ENCODE measurements at places on chromosomes 1 and 21. TPM values are rescaled to one million over a fixed set of nuclear protein-coding genes. Genes with fewer than 3 reads are reported as not detected.

GPR3 gene
- total RNA-seq: 0.38 TPM

DNA sequence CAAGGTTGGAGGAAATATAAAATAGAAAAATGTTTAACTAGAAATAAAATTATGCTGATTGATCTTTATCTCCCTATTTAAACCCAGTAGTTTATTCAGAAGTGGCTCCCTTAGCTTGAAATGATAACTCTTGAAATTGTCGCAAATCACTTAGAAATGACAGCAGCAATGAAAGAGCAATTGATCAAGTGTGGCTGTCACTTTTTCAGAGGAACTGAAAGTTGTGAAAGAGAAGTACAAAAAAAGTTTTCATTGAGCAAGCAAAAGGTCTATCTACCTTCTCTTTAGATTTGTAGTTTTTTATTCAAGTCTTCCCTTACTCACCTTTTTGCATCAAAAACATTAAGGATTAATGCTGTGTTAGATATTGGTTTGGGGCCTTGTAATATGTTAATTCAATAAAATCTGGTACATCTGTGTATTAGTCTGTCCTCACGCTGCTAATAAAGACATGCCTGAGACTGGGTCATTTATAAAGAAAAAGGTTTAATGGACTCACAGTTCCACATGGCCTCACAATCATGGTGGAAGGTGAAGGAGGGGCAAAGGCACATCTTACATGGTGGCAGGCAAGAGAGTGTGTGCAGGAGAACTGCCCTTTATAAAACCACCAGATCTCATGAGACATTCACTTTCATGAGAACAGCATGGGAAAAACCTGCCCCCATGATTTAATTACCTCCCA, 48.3 kb downstream of the LRRC8C start:
- no peak overlapping the region for H3K4me3 ChIP-seq
- H3K36me3 ChIP-seq: no peaks in the 10 kb centered on the region
- no peak overlapping the region for H3K27ac ChIP-seq
- no peaks in the 10 kb centered on the region for H3K4me1 ChIP-seq

LRRC7 gene
- 0.19 TPM for total RNA-seq

DNA sequence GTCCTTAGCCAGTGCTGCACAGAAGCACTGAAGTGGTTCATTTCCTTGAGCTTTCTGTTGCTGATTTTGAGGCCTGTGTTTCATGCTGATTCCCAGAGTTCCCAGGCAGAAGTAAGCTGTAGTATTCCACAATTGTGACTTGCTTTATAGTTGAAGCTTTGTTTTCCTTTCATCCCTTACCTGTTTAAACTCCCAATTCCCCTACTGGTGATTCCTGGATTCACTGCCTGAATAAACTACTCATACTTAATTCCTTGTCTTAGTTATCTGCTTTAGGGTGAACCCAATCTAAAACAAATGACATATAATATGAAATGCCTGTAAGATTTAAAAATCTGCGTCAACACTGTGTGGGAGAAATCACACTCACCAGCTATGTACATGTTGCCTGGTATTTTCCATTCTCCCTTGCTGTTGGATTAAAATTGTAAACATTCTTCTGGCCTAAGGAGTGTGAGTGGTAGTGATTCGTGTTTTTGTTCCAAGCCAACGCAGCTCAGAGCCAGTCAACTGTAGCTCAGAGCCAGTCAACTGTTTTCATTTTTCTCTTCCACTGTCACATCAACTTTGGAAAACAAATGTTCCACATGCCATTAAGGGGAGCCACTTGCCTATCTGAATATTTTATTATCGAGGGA, 879.4 kb downstream of the MRPL39 start:
- no peak overlapping the region for H3K27ac ChIP-seq
- H3K4me1 ChIP-seq: no peaks in the 10 kb centered on the region
- no peaks in the 10 kb centered on the region for H3K27me3 ChIP-seq
- DNase-seq: peak; percentile 25
- no peak overlapping the region for H3K4me3 ChIP-seq

GRCh38 chr1:3477241-3477995, 23.0 kb downstream of the ARHGEF16 start:
- peak; percentile 40 for DNase-seq
- no peaks in the 10 kb centered on the region for H3K27me3 ChIP-seq
- no peak overlapping the region for H3K4me3 ChIP-seq
- no peak overlapping the region for H3K27ac ChIP-seq
- H3K36me3 ChIP-seq: peaks cover 18% of the 10 kb centered on the region

GRHL3 gene
- 1.7 TPM for total RNA-seq

- no peaks in the 10 kb centered on the region for H3K27me3 ChIP-seq
- H3K4me3 ChIP-seq: no peak overlapping the region
- DNase-seq: peak; percentile 5
- H3K27ac ChIP-seq: no peak overlapping the region
Observed at GRCh38 chr1:55063577-55063942, 24.2 kb downstream of the PCSK9 start.

DNA sequence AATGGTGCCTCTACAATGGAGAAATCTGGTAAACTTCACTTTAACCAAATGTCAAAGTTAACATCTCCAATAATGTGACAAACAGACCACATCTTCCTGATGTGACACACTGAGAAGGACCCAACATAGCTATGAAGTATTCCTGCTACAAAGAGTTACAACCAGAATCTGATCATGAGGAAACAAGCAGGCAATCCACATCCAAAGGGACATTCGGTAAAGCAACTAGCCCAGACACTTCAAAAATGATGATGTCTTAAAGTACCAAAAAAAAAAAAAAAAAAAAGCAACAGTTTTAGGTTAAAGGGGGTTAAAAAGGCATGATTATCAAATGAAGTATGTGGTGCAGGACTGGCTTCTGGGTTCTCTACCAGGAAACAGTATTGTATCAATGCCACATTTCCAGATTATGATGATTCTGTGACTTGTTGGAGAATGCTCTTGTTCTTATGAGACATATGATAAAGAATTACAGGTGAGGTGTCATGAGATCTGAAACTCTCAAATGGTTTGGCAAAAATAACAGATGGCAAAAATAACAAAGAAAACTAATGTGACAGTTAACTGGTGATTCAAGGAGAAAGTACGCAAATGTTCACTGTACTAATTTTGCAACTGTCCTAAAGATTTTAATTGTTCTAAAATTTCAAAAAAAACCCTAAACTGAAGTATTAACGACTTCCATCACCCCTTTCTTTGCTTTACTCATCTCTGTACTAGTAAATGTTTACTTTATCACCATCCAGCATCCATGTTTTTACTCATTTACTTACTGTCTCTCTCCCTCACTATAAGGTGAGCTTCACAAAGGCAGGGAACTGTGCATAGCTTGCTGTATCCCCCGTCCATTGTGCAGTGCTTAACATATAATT, 2.8 kb downstream of the CD58 start:
- no peak overlapping the region for H3K4me3 ChIP-seq
- H3K36me3 ChIP-seq: no peaks in the 10 kb centered on the region
- H3K4me1 ChIP-seq: peaks cover 4% of the 10 kb centered on the region
- no peak for DNase-seq

DNA sequence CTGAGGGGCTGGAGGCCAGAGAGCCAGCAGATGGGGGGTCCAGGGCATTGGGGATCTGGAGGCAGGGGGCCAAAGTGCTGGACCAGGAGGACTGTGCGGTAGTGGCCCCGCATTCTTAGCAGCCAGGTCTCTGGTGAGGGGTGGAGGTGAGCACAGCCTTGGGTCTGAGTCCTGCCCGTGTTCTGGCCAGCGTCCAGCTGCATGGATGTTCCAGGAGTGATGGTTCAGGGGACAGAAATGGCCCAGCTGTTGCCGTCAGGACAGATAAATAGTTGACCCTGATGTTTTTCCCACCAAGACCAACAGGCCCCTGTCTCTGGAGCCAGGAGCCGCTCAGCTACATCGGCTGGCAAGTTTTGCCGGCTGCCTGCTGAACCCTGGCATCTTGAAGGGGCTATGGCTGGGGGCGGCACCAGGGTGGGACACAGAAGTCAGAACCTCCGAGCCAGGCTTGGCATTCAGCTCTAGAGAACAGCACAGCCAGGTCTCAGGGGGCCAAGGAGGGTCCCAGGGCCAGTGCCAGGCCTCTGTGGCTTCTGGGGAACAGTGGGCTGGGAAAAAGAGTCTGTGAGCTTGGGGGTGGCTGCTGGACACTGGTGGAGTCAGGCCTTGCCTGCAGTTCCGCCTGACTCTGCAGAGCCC, 19.4 kb upstream of the TTC34 start:
- no peak overlapping the region for H3K27ac ChIP-seq
- no peaks in the 10 kb centered on the region for H3K4me1 ChIP-seq
- H3K4me3 ChIP-seq: no peak overlapping the region
- H3K36me3 ChIP-seq: no peaks in the 10 kb centered on the region

IFFO2 gene
- total RNA-seq: 23.1 TPM

LCE3D gene
- total RNA-seq: not detected

ACTL8 gene
- not detected for total RNA-seq

DNA sequence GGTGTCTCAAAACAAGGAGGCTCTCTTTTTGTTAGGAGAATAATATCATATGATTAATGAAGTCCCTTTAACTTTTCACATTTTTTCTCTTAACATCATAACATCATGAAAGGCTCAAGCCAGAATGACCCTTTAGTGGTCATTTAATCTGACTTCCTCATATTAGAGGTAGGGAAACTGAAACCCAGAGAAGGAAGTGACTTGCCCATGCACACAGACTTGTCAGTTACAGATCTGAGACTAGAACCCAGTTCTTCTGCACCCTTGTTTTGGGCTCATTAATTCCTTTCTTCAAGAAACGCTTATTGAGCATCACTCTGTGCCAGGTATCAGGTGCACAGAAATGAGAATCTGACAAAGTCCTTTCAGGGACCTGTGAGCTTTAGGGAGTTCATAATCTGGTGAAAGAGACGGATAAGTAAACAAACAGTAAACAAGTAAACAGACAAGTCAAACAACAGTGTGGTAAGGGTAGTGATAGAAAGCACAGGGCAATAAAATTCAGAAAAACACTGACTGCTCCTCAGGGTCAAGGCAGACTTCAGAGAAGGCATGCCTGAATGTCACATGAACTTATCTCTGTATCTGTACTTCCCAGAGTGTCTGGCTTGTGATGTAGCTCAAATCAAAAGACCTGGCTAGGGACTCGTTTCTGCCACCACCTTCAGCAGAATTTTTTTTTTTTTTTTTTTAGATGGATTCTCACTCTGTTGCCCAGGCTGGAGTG, 38.3 kb upstream of the OSBPL9 start:
- H3K27me3 ChIP-seq: no peaks in the 10 kb centered on the region
- DNase-seq: no peak
- no peaks in the 10 kb centered on the region for H3K4me1 ChIP-seq
- no peaks in the 10 kb centered on the region for H3K36me3 ChIP-seq
- H3K27ac ChIP-seq: no peak overlapping the region

SMPDL3B gene
- total RNA-seq: 9.7 TPM

ERICH3 gene
- 0.50 TPM for total RNA-seq

AMY1C gene
- total RNA-seq: not detected

HAO2 gene
- 1.9 TPM for total RNA-seq

All from kidney (tissue), 22 donors.